Gastrocnemius medialis (tissue), 4 donors: ENCODE measurements at places on chromosomes 2 and 18. TPM values are rescaled to one million over a fixed set of nuclear protein-coding genes. Genes with fewer than 3 reads are reported as not detected.

The WNT6 gene
- total RNA-seq, result 3.4 TPM

- DNase-seq, result no peak
Observed at GRCh38 chr2:168643979-168644378, 158.5 kb upstream of the NOSTRIN start.

GRCh38 chr2:222506230-222506935, 82.0 kb downstream of the SGPP2 start:
- DNase-seq, result no peak

GRCh38 chr2:6074089-6074643, 382.0 kb downstream of the SOX11 start:
- no peak for DNase-seq

The DES gene
- 21,224 TPM for total RNA-seq

The ZSWIM2 gene
- not detected for total RNA-seq

GRCh38 chr18:63619661-63620060, 24.4 kb downstream of the SERPINB4 start:
- DNase-seq, result no peak

The MAPRE2 gene
- total RNA-seq, result 21.3 TPM

GRCh38 chr2:128736689-128737545, 418.2 kb upstream of the HS6ST1 start:
- peak; percentile 57 for DNase-seq

The ZFAND2B gene
- total RNA-seq, result 48.0 TPM

DNA sequence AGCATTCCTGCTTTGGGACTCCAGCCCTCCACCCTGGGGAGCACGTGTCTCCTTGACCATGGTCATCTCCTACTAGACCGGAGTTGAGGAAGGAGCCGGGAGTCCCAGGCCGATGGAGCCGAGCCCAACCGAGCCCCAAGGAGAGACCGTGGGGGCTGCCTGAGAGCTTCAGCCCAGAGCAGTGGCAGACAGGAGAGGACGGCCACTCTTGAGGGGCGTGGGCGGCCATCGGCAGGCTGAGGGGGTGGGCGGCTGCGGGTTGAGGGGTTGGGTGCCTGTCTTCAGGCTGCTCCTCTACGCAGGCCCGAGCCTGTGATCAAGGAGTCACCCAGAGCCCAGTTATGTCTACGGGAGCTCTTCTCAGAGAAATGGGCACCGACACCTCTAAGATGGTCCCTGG, 158.7 kb downstream of the PXDN start:
- DNase-seq, result no peak

DNA sequence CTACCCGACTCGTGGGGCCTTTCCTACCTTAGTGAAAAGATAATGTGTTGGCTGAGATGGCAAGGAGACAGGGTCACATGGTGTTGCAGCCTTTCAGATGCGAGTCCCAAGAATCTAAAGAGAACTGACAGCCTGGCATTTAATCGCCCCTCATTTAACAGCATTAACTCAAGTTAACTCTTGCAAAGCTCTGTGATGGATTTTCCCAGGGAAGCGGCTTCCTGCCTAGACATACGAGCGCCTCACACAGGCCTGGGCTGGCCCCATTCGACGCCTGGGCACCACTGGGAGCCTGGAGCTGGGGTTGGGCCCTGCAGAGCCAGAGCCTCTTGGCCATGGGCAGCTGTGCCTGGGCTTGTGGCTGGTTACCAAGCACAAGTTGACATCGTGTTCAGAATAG, 140.8 kb downstream of the SEPTIN10 start:
- DNase-seq, result no peak

DNA sequence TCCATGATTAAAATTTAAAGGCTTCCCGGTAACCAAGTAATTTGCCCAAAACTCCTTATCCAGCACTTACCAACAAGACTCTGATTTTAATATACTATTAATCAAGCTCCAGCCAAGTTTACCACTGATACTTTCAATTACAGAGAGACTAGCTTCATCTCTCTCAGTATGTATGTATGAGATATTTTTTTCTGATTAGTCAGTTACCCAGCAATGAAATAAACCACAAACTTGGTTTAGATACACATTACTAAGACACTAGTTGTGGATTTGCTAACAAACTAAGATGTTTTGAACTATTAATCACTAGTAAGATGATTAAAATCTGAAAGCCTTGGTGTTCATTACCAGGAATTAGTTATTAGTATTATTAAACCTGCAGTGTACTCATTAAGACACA, 1272.2 kb upstream of the ACVR2A start:
- DNase-seq, result no peak

The E2F6 gene
- 31.2 TPM for total RNA-seq

DNA sequence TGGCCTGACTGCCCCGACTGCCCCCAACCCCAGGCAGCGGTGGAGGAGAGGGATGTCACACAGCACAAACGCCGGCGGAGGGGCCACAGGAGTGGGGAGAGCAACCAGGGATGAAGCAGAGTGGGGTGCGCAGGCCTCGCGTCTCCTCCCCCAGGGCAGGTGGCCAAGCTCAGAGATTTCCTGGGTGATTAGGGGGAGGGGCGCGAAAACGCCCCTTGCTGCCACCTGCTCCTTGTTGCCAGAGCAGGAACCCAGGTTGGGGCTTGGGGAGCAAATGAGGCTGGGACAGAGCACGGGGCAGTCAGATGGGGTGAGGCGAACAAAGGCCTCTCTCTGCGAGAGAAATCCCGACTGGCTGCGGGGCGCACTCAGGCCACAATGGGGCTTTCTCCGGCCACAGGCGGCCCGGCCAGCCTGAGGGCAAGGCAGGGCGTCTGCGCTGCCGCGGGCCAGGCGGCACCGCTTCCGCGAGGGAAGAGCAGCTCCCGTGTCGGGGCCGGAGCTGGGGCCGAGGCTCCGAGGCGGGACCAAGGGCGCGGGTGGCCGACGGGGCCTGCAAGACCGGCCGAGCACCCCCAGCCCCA, 11.5 kb downstream of the TEX44 start:
- DNase-seq, result peak; percentile 50

The TFPI gene
- 64.8 TPM for total RNA-seq

- no peak for DNase-seq
Observed at GRCh38 chr18:28559511-28559910, 382.6 kb upstream of the CDH2 start.

GRCh38 chr18:55588870-55589595, 1.0 kb upstream of the TCF4 start:
- DNase-seq, result no peak

GRCh38 chr2:207316906-207317305, 151.2 kb upstream of the KLF7 start:
- DNase-seq, result no peak

The RFX8 gene
- total RNA-seq, result not detected

DNA sequence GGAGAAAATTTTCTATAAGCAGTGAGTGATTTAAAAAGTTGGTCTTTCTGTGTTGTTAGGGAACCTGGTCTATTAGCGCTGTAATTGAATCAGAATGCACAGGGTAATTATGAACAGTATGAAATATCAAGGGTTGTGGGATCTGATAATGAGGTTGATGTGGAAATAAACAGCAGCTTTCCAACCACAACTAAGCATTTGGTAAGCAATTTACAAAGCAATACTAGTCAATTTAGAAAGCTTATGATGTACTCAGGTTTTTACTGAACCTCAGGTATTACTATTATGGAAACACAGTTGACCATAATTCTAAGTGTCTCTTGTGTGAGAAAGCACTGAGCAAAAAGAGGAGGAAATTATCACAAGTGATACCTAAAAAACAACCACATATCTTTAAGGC, 11.0 kb upstream of the SMCHD1 start:
- no peak for DNase-seq

DNA sequence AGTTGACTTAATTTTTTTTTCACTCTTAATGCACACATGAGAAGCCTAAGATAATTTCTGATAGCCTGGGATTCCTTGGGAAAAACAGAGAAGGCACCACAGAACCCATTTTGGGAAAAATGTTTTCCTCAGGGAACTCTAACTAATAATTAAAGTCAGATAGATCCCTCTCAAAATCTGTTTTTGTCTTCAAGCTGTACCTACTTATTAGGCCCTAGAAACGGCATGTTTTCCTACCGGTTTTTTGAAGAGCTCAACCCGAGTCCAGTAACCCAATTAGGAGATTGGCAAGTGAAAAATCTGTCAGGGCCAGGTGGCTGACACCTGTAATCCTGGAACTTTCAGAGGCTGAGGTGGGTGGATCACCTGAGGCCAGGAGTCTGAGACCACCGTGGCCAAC, 16.1 kb upstream of the PDK1 start:
- no peak for DNase-seq

- no peak for DNase-seq
Observed at GRCh38 chr2:45697190-45697589, 45.7 kb downstream of the PRKCE start.

GRCh38 chr2:16404551-16405300, 260.9 kb downstream of the CYRIA start:
- no peak for DNase-seq

The SP100 gene
- 18.7 TPM for total RNA-seq

GRCh38 chr2:9467687-9468086, 6.7 kb upstream of the IAH1 start:
- DNase-seq, result no peak

GRCh38 chr18:54857499-54857898, 29.2 kb downstream of the RAB27B start:
- DNase-seq, result no peak

DNA sequence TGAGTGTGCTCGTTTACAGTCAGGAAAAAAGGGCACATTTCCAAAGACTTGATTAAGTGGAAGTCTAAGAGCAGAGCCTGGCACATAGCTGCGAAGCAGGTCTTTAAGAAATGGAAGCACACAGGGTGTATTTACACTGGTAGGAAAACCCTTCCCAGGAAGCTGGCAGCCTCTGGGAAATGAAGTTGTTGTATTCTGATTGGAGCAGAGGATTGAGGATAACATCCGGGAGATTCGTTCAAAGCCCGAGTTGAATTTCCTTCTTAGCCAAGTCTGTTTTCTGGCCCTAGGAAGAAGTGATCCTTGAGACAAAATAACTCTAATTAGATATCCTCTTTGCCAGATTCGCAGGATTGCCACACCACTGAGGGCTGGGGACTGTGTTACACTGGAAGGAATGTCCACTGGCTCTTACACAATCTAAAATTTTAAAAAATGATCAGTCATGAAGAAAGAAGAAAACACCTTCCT, 75.9 kb downstream of the ITGB1BP1 start:
- DNase-seq, result peak; percentile 38

The TMEFF2 gene
- not detected for total RNA-seq

DNA sequence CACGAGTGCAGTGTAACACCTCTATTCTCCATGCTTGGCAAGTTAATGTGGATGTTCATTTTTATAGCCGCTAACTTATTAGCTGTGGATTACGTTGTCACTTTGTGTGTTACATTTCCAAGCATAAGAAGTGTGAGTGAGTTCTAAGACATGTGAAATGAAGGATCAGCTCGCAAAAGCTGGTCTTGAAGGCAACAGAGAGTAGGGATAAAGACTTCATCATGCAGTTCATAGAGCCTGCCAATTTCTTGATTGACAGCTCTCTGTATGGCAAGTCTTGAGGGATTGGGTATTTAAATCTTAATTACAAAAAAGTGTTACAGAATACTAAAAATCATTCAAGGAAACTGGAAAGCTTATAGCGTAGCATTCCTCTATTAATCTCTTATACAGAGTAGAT, 25.8 kb upstream of the DPP4 start:
- DNase-seq, result no peak

DNA sequence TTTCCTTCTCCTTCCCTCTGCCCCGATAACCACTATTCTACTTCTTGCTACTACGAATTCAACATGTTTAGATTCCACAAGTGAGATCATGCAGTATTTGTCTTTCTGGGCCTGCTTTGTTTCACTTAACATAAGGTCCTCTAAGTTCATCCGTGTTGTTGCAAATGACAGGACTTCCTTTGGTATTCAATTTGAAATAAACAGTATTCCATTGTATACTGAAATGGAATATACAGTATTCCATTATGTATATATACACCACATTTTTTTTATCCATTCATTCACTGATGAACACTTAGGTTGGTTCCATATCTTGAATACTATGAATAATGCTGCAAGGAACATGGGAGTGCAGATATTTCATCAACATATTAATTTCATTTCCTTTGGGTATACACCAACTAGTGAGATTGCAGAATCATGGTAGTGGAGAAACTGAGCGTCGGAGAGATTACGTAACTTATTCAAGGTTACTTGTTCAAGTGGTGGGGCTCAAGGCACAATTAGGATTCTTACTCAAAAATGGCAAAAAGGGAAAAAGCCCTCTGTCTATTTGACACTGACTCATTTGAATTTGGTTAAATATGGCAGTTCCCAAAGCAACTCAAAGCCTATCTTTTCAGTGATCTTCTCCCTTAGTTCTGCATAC, 85.1 kb downstream of the CHN1 start:
- DNase-seq, result no peak

DNA sequence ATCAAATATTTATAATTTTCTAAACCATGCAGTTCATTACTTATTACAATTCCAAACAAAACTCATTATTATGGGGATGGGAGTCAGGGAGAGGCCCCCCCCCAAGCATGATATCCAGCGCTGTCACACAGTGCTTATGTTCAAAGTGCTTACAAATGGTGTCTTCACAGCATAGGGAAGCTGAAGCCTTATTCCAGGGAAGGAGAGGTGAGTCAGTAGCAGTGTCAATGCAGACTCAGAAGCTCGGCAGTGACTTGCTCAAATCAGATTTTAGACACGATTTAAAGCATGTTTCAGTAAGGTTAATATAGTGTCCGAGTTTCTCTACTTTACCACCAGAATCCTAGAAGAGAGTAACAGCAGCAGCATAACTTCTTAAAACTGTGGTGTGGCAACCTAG, 24.6 kb downstream of the SLC66A3 start:
- no peak for DNase-seq

DNA sequence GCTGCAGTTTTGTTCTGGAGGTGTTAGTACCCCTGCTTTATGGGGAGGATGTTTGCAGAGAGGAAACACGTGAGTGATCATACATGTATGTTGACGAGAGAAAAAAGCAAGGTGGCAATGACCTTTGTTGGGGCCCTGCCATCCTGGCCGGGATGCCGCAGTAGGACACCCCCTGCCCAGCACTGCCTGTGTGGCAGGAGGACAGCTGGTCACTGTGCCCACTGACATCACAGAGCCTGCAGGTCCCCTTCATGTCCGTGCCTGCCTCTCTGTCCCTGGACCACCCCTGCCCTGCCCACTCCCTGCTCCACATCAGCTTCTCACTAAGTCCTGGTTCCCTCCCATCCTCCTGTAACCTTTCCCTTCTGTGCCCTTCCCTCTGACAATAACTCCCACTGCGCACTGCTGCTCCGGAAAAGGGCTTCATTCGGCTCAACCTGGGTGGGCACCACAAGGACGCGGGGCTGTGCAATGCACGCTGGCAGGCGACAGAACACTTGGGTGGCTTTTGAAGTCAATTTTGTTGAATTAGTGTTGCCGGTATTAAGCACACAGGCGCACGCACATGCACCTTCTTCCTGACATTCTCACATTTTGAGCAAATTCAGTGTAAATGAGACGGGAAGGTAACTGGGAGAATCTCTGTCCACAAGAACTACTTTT, 51.5 kb upstream of the TWIST2 start:
- DNase-seq, result no peak

GRCh38 chr2:57278451-57278850, 768.2 kb upstream of the VRK2 start:
- DNase-seq, result no peak

The TUBA3E gene
- not detected for total RNA-seq
